ENCODE measurements at places on chromosomes 1 and 21. TPM values are rescaled to one million over a fixed set of nuclear protein-coding genes. Genes with fewer than 3 reads are reported as not detected.
A peak's percentile ranks its signal among the peaks of the same experiment; 100 is the strongest.

Gene NBPF4
- not detected for total RNA-seq

Gene SSU72
- 78.7 TPM for total RNA-seq

Gene EXO1
- total RNA-seq, result 1.4 TPM

Gene CD164L2
- not detected for total RNA-seq

Gene UQCRHL
- total RNA-seq, result 1.3 TPM

Gene SERINC2
- 1.7 TPM for total RNA-seq

- H3K27ac ChIP-seq, result no peak overlapping the region
- DNase-seq, result no peak
Observed at GRCh38 chr1:186143481-186143880, 231.6 kb downstream of the TPR start.

GRCh38 chr1:178266113-178266512 lies 172.2 kb downstream of the RASAL2 start:
- no peaks in the 10 kb centered on the region for H3K27me3 ChIP-seq
- no peaks in the 10 kb centered on the region for H3K36me3 ChIP-seq
- peaks cover 24% of the 10 kb centered on the region for H3K4me1 ChIP-seq
- H3K4me3 ChIP-seq, result no peak overlapping the region

DNA sequence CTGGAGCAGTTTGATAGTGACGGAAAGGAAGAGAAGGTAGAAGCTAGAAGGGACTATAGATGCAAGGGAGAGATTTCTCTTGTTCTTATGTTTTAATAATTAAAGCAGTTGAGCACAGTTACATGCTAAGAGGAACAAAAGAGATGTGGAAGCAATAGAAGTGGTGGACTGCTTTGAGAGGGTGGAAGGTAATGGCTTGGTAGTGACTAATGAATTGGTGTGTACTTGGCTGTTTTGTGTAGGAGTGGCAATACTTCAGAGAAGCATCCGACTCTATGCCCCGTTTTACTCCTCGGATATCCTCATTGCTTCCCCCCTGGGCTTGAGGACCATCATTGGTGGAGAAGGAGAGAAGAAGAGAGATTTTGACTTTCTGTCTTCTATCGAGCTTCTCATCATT lies 12.8 kb downstream of the UTP25 start:
- H3K27me3 ChIP-seq, result no peaks in the 10 kb centered on the region
- no peak overlapping the region for H3K4me3 ChIP-seq
- H3K27ac ChIP-seq, result peak overlapping the region; percentile 64
- DNase-seq, result peak; percentile 72

- H3K27me3 ChIP-seq, result no peaks in the 10 kb centered on the region
- H3K4me1 ChIP-seq, result peaks cover 15% of the 10 kb centered on the region
- no peak overlapping the region for H3K27ac ChIP-seq
- no peak for DNase-seq
- no peaks in the 10 kb centered on the region for H3K36me3 ChIP-seq
- no peak overlapping the region for H3K4me3 ChIP-seq
Observed at GRCh38 chr1:243440406-243440805, 184.6 kb downstream of the SDCCAG8 start.

DNA sequence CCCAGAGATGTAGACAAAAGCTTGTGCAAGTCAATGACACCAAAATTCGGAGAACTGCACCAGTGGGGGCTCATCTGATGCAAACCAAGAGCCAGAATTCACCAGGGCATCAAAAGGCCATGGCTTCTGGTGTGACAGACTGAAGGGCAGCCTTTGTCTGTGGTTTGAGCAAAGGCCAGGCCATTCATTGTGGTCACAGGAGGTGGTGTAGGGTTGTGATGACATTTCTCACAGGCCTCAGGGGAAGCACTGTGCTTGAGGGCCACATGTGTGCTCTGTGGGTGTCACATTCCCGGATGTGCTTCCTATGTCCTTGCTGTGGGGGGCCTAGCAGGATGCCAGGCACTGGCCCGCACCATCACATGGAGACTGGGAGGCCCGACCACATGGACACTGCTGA lies 22.5 kb upstream of the KCNE1 start:
- H3K4me3 ChIP-seq, result no peak overlapping the region
- no peaks in the 10 kb centered on the region for H3K27me3 ChIP-seq
- H3K4me1 ChIP-seq, result no peaks in the 10 kb centered on the region
- no peak for DNase-seq
- peak overlapping the region; percentile 27 for H3K27ac ChIP-seq
- H3K36me3 ChIP-seq, result no peaks in the 10 kb centered on the region

DNA sequence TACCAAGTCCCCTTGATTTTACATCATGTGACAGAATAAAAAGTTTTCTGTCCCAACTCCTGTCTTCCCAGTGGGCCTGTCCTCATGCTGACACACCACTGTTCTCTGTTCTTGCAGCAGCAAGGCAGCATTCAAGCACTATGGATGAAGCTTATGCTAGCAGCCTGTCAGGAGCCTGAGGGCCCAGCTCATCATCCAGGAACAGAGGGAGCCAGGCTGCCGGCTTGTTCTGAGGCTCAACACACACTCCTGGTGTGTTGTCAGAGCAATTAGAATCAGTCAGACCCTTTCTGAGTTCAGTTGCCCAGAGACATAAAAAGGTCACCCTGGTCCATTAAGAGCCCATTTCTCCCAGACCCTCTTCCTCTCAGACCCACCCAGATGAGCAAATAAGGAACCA lies 282.9 kb downstream of the SEC16B start:
- no peaks in the 10 kb centered on the region for H3K36me3 ChIP-seq
- no peak for DNase-seq
- no peak overlapping the region for H3K27ac ChIP-seq
- no peak overlapping the region for H3K4me3 ChIP-seq

- peaks cover 56% of the 10 kb centered on the region for H3K4me1 ChIP-seq
- no peaks in the 10 kb centered on the region for H3K36me3 ChIP-seq
- H3K27ac ChIP-seq, result peak overlapping the region; percentile 94
- no peak for DNase-seq
- peak overlapping the region; percentile 86 for H3K4me3 ChIP-seq
- no peaks in the 10 kb centered on the region for H3K27me3 ChIP-seq
Observed at GRCh38 chr1:27152829-27153548, 1.9 kb downstream of the SLC9A1 start.

- H3K4me3 ChIP-seq, result no peak overlapping the region
- no peaks in the 10 kb centered on the region for H3K27me3 ChIP-seq
- H3K4me1 ChIP-seq, result no peaks in the 10 kb centered on the region
- DNase-seq, result no peak
Observed at GRCh38 chr1:198734323-198735008, 95.6 kb downstream of the PTPRC start.
